ENCODE measurements at places on chromosomes 11 and 22.

GRCh38 chr11:62030071-62030684 lies 62.7 kb upstream of the FTH1 start:
- no peak for DNase-seq

GRCh38 chr11:127199306-127199801 lies 198.8 kb upstream of the KIRREL3 start:
- no peak for DNase-seq

DNA sequence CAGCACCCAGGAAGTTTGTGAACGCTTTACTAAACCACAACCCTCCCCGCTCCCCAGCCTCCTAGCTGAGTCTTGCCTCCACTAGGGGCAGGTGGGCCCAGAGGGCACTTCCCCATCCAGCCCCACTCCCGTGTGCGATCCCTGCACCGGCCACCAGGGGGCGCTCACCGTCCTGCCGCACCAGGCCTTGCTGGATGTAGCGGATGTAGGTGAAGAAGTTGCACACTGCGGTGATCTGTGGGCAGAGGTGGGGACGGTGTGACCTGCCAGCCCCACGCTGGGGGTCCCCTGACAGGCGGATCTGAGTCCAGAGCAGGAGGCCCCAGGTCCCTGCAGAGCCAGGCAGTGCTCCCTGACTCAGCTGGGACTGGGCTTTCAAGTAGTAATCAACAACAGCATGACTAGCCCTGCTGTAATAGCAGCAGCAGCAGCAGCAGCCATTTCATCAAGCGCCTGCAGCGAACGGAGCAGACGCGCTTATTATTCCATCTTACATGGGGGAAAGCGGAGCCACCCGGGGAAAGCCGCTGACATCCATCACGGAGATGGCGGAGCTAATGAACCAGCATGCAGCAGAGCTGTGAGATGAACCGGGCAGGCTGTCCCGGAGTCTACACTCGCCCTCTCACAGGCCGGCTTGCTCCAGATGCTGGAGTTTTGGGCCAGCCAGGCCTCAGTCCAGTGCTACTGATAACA lies 7.9 kb upstream of the FADS3 start:
- DNase-seq = peak; percentile 100

GRCh38 chr22:19085233-19085718 lies 36.9 kb downstream of the DGCR2 start:
- DNase-seq = peak; percentile 38

- no peak for DNase-seq
These were observed 66.6 kb downstream of the CACNG2 start for GRCh38 chr22:36636916-36637315.

GRCh38 chr22:50032941-50033601 lies 20.5 kb upstream of the IL17REL start:
- DNase-seq = no peak

- DNase-seq = no peak
These were observed 612 bp downstream of the ASPHD2 start for GRCh38 chr22:26429458-26430286.

- DNase-seq = peak; percentile 76
These were observed 27.6 kb upstream of the TOLLIP start for GRCh38 chr11:1336836-1337646.

DNA sequence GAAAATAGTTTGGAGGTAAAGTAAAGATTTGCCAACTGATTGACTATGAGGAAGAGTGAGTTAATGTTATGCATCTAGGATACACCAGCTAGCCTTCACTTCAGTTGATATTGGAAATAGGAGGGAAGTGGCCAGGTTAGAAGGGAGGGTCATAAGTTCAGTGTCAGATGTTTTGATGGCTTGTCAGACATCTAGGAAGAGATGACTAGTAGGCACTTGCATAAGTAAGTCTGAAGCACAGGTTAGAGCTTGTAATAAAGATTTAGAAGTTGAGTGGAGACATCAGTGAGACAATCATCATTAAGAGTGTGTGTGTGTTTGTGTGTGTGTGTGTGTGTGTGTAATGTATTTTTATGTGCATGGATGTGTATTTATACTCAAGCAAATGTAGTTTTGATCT lies 146.1 kb downstream of the OR4C45 start:
- DNase-seq = no peak

GRCh38 chr22:30940685-30941362 lies 27.8 kb downstream of the MORC2 start:
- no peak for DNase-seq

GRCh38 chr22:26479792-26480610 lies 3.6 kb downstream of the HPS4 start:
- DNase-seq = no peak

DNA sequence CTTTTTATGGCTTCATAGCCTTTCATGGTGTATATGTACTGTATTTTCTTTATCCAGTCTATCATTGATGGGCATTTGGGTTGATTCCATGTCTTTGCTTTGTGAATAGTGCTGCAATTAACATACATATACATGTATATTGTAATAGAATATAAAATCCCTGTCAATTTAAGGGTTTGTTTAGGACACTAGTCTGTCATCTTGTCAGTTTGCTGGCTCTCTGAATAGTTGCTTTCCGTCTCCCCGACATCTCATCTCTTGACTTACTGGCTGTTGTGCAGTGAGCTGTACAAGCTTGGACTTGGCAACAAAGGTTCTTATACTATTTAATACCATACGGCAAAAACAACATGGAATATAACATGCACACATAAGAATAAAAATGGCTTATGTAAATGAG lies 1487.5 kb downstream of the LRRC4C start:
- DNase-seq = no peak

DNA sequence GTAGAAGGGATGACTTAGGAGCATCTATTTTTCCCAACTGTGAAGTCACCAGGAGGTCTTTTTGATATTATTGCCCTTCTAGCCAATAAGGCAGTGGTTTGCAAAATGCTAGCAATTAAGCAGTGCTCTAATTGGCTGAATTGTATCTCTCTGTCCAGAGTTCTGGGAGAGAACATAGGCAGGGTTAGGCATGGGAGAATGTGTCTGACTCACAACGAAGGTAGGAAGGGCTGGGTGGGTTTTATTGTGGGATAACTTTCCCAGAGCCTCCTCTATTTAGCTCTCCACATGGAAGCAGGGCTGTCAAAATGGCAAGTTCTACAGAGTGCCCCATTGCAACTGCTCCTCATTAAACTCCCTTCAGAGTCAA lies 415.9 kb upstream of the CADM1 start:
- no peak for DNase-seq

DNA sequence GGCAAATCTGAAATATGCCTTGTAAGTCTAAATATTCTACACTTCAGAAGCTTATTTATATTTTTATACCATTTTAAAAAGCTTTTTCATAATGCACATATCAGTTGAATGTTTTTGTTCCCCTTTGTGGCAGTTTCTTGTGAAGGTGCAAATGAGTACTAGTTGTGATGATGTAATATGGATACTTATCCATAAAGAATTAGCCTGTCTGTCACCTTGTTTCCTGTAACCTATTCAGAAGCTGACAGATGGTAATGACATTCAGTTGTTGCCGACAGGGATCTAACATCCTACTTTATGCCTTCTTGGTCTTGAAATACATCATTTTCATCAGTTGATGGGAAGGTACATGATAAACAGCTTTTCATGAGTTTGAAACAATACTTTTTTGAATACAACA lies 2.9 kb downstream of the QSER1 start:
- no peak for DNase-seq

GRCh38 chr11:65796726-65797601 lies 10.1 kb downstream of the OVOL1 start:
- DNase-seq = no peak

All from activated CD8-positive, alpha-beta memory T cell treated with anti-CD3 and anti-CD28 coated beads, Interleukin-2, amount 50 U/mL, for 48 hours (primary cell).